ENCODE measurements at places on chromosomes 16 and 17. TPM values are rescaled to one million over a fixed set of nuclear protein-coding genes. Genes with fewer than 3 reads are reported as not detected.
A peak's percentile ranks its signal among the peaks of the same experiment; 100 is the strongest.

DNA sequence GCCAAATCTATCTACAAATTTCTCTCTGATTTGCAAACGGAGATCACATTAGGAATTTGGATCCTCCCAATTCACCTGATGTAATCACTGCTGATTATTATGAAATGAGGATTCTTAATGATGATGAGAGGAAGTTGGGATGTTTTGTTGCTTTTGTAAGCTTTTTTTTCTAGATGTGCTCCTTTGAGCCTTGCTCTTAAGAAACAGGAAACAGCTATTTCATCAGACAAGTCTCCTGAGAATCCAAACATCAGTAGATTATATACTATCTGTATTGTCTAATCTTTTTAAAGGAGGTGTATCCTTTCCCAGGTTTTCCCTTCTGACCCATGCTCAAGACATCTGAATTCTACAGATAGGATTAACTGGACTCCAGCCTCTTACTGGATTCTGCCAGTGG is 73.3 kb downstream of the KIF2B start:
- no peak for ATAC-seq

GRCh38 chr16:72568502-72568901 is 396.5 kb upstream of the PMFBP1 start:
- no peak for ATAC-seq

Gene HAP1
- total RNA-seq: 0.41 TPM

Gene WFDC1
- 2.9 TPM for total RNA-seq

Gene INPP5K
- total RNA-seq: 15.2 TPM

DNA sequence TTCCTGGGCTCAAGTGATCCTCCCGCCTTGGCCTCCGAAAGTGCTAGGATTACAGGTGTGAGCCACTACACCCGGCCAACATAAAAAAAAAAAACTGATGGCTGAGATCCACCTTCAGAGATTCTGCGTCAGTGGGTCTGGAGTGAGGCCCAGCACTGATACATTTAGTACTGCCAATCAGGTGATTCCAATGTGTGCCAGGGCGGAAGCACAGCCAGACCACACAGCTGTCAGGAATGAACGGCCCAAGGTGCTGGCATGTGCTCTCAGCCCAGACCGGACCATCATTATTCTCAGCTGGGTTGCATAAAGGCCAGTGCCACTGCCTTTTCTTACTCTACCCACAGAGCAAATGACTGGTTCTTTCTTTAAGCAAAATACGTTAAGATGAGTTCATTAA is 1.2 kb upstream of the BCO1 start:
- ATAC-seq: no peak

DNA sequence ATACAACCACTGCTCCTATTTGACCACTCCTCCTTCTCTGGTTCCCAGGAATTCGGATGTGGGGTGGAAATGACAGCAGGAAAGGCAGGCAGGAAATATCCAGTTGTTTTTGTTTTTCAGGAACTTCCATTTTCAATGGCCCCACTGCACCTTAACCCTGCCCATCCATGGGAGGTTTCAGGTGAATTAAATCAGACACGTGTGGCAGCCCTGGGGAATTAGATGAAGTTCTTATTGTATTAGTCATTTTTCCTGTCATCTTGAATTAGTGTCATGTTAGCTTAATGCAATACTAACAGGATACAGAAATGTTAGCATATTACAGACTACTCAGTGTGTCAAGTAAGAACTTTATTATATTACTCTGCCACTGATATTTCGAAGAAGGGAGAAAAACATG is 146.4 kb downstream of the CHD9NB start:
- peak; percentile 29 for ATAC-seq

Gene MAPT
- total RNA-seq: 1.9 TPM

DNA sequence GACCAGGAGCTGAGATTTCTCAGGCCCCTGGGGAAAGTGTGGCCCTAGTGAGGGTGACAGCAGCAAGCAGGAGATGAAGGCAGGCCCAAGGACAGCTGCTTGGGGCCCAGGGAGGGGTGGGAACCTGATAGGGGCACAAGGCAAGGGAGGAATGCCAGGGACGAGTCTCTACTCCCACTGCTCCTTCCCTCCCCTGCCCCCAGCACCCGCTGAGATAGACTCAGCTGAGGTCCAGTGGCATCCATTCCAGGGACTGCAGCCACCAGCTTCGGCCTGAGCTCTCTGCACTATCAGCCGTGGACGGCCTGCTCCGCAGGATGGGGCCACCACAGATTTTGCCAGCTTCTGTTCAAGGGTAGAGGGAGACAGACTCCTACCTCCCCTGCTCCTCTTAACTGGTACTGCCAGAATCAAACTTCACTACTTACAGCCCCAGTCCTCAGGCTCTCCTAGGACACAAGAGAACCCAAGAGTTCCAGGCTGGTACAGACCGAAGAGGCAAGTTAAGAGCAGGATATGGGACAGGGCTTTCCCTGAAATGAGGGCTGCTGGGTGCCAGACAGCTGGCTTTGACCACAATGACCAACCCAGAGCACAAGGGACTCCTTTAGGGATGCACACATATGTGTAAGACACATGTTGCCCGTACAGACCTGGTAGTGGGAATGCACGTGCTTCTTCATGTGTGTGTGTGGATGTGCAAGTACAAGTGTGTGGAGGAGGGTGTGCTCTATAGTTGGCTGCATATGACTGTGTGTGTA is 5.5 kb downstream of the CACNB1 start:
- no peak for ATAC-seq

DNA sequence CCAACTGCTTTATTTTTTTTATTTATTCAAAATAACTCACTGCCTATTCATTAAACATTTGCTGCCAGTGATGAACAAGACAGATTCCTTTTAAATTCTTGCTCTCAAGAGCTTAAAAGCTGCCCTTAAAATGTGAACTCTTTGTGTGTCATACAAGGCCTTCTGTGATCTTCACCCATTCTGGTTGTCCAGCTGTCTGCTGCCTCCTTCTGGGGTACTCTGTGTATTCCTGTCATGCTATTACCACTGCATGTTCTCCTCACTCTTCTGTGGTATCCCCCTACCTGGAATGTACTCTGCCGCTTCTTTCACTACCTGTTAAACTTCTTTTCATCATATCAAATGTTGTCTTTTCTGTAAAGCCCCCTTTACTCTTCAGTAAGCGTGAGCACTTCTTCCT is 165.8 kb downstream of the CHD9 start:
- peak; percentile 22 for ATAC-seq

- no peak for ATAC-seq
Measured at GRCh38 chr17:78174346-78174869, 6.0 kb downstream of the SYNGR2 start.

DNA sequence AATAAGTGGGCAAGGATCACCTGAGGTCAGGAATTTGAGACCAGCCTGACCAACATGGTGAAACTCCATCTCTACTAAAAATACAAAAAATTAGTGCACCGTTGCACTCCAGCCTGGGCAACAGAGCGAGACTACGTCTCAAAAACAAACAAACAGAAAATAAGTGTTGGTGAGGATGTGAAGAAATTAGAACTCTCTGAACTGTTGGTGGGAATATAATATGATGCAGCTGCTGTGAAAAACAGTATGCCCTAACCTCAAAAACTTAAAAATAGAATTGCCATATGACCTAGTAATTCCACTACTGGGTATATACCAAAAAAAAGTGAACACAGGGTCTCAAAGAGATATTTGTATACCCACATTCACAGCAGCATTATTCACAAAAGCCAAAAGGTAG is 26.1 kb downstream of the GLG1 start:
- no peak for ATAC-seq

DNA sequence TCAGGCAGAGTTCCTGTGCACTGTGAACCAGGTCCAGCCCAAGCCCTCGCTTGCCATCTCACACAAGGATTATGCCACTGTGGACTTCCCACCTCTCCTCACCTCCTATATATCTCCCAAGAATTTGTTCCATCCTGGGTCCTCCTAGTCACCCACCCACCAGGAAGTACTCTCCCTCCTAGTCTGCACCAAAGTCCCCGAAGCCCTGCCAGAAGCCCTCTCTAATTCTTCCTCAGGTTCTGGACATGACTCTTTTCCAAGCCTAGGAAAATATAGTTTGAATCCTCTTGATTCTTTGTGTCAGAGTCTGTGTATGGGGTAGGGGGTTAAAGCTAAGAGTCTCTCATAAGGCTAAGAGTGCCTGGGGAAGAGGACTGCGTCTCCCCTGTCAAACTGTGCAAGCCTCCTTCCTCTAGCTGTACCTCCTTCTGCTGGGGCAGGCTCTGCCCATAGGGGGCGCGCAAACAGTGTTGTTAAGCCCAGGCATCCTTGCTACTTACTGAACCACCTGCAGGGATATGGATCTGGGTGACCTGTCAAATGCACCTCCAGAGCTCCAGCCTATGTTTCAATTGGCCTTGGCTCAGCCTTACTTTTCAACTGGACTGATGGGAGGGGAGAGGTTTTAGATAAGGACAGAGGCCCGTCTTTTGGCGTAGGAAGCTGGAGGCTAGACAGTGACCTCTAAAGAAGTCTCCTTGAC is 16.6 kb upstream of the DLX4 start:
- peak; percentile 97 for ATAC-seq

GRCh38 chr17:68777856-68778694 is 176.9 kb upstream of the FAM20A start:
- no peak for ATAC-seq

- ATAC-seq: no peak
Measured at GRCh38 chr16:35748621-35749252, 2289.3 kb downstream of the TP53TG3F start.

- ATAC-seq: peak; percentile 85
Measured at GRCh38 chr16:51290442-51291285, 139.6 kb upstream of the SALL1 start.

Gene CCL8
- total RNA-seq: not detected

DNA sequence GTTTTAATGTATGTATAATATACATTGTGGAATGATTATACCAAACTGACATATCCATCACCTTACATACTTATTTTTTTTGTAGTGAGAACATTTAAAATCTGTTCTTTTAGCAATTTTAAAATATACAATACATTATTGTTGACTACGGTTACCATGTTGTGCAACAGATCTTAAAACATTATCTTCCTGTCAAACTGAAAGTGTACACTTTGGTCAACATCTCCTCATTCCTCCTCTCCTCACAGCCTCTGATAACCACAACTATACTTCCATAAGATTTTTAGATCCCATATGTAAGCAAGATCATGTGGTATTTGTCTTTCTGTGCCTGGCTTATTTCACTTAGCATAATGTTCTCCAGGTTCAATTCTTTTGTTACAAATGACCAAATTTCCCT is 7.5 kb upstream of the DNAJA2 start:
- no peak for ATAC-seq

DNA sequence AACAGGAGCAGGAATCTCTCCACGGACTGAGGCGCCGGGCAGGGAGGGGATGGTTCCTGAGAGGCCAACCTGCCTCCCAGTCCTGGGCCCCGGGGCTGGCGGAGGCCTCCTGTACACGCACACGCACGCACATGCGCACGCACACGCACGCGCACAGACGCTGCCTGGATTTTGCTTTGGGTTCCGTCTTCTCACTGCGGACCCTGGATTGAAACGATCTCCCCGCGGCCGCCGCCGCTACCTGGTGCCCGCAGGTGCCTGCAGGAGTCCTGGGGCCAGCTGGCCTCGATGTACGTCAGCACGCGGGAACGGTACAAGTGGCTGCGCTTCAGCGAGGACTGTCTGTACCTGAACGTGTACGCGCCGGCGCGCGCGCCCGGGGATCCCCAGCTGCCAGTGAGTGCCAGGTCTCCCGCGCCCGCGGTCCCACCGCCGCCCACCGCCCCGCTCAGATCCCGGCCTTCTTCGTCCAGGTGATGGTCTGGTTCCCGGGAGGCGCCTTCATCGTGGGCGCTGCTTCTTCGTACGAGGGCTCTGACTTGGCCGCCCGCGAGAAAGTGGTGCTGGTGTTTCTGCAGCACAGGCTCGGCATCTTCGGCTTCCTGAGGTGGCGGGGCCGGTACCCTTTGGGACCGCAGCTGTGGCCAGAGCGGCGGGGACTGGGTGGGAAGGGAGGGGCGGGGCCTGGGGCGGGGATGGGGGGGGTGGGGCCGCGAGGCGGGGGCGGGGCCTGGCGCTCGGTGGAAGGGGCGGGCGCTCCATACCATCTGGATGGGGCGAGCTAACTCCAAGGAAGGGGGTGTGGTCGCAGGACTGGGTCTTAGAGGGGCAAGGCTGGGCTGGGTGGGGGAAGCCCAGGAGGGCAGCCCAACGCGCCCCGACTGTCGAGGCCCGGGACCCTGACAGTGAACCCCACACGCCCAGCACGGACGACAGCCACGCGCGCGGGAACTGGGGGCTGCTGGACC is 12.3 kb downstream of the CES4A start:
- peak; percentile 77 for ATAC-seq

DNA sequence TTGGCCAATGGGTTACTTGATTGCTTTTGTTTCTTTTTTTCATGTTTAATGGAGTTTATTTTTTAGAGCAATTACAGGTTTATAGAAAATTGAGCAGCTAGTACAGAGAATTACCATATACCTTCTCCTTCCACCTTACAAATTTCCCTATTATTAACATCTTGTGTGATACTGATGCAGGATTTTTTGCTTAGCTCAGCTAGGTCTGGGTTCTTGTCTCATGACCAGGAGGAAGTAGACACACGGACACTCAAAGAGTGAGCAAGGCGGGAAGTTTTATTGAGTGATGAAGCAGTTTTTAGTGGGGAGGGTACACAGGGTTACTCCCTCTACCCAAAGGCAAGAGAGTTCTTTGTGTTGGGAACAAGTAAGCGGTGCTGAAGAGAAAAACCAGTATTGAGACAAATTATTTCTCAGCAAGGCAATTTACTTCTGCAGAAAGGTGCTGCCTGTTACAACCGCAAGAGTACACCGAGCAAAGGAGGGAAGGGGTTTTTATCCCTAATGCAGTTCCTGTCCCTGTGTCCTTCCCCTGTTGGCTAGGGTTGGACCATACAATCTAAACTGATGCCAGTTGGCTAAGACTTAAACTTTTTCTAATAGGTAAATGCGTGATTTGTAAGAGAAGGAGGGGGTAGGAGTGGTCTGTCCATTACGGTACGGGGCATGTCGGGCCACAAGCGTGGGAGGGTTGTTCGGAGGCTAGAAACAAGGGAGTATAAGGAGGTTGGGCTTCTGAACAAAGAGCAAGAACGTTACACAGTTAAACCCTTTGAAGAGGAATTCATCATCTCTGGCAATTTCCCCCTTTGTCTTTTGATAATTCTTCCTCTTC is 26.9 kb downstream of the SEC14L1 start:
- no peak for ATAC-seq

All from motor neuron (in vitro differentiated cells).